ENCODE measurements at places on chromosomes 7 and 10. TPM values are rescaled to one million over a fixed set of nuclear protein-coding genes. Genes with fewer than 3 reads are reported as not detected.

DNA sequence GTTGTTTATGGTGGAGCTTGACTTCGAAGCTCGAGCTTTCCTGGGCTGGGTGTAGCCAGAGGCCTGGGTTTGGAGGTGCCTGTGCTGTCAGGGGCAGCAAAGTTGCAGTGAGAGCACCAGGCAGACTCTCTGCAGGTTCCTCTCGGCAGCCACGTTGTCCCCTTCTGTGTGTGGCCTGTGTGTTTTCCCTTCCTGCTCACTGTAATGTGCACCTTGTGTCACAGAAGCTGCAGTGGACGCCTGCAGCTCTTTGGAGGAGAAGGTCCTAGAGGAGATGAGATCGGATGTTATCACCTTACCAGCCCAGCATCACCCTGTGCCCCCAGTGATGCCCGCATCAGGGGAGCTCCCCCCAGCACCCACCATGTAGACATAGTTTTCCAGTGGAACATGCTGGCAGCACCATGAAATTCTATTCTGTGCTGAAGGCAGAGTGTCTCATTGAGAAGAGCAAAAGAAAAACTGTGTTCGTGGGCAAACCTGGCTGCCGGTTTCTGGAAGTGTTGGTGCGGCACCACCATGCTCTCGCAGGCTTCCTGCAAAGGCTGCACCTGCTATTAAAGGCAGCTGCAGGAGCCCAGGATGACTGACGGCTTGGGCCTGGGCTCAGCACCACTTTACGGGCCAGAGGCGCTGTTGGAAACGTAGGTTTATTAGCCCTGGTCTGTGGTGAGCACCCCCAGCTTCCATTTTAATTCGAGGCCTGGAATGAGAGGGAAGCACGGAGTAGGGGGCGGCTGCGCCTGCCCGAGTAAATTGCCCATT lies 609.8 kb upstream of the FOXK1 start:
- DNase-seq: no peak

DNA sequence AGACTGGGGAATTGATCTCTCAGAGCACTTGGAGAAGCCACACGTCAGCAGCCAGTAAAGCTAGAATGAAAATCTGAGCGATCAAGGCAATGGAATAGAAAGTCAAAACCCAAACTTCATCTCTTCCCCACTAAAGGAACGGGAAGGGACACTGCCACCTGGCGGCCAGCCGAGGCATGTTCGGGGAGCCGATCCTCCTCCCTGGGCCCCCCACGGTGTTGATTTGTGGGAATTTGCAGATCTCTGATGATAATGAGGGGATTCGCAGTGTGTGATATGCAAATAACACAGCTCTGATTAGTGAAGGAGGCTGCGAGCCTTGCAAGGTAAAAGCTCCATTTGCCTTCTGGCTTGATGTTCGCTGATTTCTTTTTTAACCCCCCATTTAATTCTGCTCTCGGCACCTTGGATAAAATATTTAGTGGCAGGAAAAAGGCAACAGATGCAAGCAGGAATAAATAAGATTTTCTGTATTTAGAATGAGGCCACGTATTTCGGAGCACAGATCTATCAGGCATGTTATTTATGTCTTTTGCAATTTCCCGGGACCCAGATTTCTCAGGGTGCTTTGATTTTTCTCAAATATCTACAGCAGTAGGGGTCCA lies 258.6 kb downstream of the PAXIP1 start:
- DNase-seq: peak; percentile 39

DNA sequence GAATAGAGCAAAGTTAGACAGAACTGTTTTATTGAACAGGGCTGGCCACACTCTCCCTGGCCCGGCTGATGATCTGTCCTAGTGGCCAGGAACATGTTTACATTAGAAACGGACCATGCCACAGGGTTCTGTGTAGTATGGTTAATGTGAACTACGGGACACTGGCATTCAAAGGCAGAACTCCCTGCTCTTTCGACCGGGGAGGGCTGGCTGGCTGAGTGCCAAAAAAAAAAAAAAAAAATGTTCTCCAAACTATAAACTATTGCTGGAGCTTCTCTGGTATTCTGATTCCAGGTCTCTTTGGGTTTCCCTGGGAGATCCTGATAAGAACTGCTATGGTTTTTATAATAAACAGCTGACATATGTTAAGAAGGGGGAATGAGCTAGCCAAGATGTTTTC lies 1262.6 kb upstream of the SORCS1 start:
- DNase-seq: no peak

DNA sequence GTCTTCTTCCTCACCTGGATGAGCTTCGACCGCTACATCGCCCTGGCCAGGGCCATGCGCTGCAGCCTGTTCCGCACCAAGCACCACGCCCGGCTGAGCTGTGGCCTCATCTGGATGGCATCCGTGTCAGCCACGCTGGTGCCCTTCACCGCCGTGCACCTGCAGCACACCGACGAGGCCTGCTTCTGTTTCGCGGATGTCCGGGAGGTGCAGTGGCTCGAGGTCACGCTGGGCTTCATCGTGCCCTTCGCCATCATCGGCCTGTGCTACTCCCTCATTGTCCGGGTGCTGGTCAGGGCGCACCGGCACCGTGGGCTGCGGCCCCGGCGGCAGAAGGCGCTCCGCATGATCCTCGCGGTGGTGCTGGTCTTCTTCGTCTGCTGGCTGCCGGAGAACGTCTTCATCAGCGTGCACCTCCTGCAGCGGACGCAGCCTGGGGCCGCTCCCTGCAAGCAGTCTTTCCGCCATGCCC lies 4.3 kb downstream of the GPER1 start:
- DNase-seq: no peak

GRCh38 chr10:19347621-19348020 lies 299.0 kb downstream of the MALRD1 start:
- DNase-seq: no peak

- no peak for DNase-seq
Measured at GRCh38 chr10:50809596-50809995, 69.9 kb downstream of the ASAH2B start.

DNA sequence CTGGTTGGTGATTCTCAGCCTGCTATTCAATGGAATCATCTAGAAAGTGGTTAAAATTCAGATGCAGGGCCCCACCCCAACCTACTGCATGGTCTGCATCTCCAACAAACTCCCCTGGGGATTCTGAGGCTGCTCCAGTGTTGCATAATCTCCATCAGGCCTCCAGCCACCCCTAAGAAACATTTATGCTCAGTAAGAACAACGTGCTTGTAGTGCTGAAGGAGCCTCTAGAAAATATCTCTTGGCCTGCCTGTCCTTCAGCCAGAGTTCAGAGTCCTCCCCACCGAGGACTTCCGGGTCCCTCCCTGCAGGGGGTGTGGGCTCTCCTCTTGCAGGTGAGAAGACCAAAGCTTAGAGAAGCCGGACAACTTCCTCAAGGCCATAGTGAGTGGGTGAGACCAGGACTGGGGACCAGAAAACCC lies 159.8 kb downstream of the SH3PXD2A start:
- DNase-seq: no peak

DNA sequence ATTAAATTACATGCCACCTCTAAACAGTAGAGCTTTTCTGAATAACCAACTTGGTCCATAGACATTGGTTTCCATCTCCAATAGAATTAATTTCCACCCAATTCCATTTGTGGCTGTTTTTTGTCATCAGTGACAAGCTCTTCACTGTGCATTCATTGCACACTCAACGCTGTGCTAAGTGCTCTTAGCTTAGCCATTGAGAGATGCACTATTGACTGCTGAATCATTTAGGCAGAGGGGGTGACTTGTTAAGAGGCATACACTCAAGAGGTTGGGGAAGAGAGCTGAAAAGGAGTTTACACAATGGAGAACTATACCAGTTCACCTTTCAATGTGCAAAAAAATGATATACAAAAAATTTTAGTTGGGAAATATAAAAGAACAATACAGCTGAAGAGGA lies 31.9 kb upstream of the CBLL1 start:
- DNase-seq: no peak

Gene IFIT5
- total RNA-seq: 8.1 TPM

Gene PPP1R3A
- total RNA-seq: 127 TPM

Gene PRSS2
- not detected for total RNA-seq

Gene ZNF479
- not detected for total RNA-seq

Gene FOXI2
- total RNA-seq: not detected

All from left ventricle myocardium superior (tissue), 1 donor.